ENCODE measurements at places on chromosomes 2 and 18.

GRCh38 chr2:141187075-141187439 is 943.8 kb downstream of the LRP1B start:
- DNase-seq, result no peak

GRCh38 chr2:230575642-230576324 is 136.9 kb upstream of the CAB39 start:
- DNase-seq, result no peak

DNA sequence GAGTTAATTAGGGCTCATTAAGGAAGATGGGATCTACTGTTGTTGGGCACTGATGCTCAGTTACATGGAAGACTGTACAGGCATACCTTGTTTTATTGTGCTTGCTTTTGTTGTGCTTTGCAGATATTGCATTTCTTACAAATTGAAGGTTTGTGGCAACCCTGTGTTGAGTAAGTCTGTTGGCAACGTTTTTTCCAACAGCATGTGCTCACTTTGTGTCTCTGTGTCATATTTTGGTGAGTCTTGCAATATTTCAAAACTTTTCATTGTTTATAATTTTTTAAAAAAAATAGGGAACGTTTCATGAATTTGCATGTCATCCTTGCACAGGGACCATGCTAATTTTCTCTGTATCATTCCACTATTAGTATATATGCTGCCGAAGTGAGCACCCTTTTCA is 15.6 kb downstream of the PHLPP1 start:
- peak; percentile 23 for DNase-seq

GRCh38 chr2:160308476-160308875 is 108.4 kb upstream of the ITGB6 start:
- DNase-seq, result no peak

DNA sequence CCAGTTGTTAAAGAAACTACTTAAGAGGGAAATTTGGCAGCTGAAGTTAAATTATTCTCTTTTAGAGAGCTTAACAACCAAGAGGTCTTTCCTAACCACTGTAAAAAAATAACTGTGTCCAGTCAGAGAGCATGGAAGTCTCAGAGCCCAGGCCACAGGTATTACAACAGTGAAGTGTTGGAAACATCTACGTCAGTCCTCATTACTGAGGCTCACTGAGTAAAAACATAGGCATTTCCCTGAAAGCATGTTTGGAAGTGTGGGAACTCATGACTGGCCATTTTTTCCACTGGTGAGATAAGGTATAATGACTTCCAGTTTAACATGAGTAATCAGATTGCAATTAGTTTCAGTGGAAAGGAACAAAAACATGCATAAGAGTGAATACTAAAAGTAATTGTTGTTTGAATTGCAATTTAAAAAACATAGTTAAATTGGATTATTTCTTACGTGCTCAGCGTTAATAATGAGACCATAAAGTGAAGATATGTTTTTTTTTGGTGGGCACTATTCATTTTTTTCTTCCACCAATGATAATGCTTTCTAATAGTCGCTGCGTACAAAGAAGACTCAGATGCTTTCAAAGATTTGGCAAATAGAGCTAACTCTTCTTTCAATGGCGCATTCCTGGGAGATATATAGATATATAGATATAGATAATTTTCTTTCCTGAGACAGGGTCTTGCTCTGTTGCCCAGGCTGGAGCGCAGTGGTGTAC is 60.8 kb downstream of the EFEMP1 start:
- DNase-seq, result no peak

DNA sequence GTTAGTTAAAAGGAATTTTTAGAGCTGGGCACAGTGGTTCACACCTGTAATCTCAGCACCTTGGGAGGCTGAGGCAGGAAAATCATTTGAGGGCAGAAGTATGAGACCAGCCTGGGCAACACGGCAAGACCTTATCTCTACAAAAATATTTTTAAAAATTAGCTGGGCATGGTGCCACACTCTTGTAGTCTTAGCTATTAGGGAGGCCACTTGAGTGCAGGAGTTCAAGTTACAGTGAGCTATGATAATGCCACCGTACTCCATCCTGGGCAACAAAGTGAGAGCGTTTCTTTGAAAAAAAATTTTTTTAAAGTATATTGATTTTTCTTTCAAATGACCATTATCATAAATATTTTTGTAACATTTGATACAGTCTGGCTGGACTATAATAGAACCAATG is 93.6 kb upstream of the FAM117B start:
- DNase-seq, result no peak

- peak; percentile 52 for DNase-seq
Observed at GRCh38 chr18:2338601-2339000, 232.7 kb downstream of the METTL4 start.

GRCh38 chr2:39416140-39416539 is 20.9 kb downstream of the MAP4K3 start:
- DNase-seq, result no peak

GRCh38 chr18:27954226-27954625 is 222.7 kb downstream of the CDH2 start:
- DNase-seq, result no peak

DNA sequence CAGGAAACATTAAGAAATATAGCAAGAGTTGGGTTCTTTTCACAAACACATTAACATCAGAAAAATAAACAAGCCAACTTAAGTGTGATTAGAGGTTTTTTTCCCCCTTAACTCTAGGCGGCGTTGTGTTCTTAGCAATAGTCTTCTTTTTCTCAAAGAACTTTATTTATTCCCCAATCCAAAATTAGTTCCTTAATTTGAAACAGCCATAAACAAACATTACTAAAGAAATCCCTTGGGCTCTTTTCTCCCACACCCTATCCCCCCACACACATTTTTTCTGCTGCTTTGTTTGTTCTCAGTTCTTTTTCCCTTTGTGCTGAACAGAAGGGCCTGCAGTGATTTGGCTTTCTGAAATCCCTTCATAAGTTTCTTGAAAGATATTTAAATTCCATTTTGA is 13.2 kb upstream of the MYO1B start:
- peak; percentile 6 for DNase-seq

DNA sequence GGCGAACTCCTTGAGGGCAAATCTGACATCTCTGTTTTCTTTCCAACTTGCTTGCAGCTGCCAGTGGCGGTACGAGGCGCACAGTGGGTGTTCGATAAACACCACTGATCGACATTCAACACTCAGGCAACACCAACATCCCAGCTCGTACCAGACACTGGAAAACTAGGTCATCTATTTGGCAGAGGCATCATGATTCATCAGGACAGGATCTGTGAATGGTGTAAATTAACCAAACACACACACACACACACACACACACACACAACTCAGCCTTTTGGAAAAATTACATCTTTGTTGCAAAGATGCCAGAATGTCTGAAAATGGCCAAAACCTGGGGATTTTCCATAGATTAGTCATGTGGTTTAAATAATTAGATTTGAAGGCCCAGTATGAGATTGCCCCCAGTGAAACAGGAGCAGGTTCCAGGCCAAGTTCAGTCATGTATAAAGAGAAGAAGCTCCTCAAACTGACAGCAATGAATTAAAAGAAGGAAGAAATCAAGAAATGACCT is 150.5 kb upstream of the NCKAP5 start:
- DNase-seq, result no peak

GRCh38 chr2:220335591-220335915 is 708.1 kb downstream of the SLC4A3 start:
- DNase-seq, result no peak

DNA sequence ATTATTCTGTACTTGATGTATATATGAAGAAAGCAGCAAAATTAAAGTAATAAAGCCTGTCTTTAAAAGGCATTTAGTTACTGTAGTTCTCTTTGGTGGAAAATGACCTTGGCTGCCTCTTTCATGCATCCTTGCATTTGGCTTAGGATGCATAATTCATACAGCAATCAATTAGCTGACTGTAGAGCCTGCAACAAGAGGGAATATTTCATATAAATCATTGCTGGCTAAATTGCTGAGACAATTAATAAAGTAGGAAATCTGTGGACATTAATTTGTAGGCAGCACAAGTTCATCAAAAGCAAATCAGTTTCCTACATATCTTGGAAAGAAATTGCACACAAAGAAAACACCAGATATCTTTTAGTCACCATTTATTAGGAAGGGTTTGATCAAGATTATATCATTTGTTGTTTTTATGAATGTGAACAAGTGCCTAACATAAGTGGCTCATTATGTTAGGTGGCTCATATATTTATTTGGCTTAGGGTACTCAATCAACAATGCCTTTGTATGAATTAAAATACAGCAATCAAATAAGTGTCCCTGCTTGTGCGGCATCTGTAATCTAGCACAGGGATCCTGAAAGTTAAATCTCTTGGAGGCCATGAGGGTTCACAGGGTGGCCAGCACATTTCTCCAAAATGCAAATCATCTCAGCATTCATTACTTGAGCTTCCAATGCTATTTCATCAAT is 220.4 kb upstream of the SPOPL start:
- no peak for DNase-seq

- DNase-seq, result no peak
Observed at GRCh38 chr2:24115057-24115456, 8.1 kb downstream of the PFN4 start.

- DNase-seq, result no peak
Observed at GRCh38 chr2:67085146-67085545, 312.0 kb upstream of the ETAA1 start.

- DNase-seq, result no peak
Observed at GRCh38 chr2:236916181-236916580, 169.5 kb upstream of the COPS8 start.

- DNase-seq, result no peak
Observed at GRCh38 chr2:60554074-60554645, 706 bp upstream of the BCL11A start.

GRCh38 chr2:201704536-201704935 is 6.1 kb upstream of the MPP4 start:
- DNase-seq, result no peak

DNA sequence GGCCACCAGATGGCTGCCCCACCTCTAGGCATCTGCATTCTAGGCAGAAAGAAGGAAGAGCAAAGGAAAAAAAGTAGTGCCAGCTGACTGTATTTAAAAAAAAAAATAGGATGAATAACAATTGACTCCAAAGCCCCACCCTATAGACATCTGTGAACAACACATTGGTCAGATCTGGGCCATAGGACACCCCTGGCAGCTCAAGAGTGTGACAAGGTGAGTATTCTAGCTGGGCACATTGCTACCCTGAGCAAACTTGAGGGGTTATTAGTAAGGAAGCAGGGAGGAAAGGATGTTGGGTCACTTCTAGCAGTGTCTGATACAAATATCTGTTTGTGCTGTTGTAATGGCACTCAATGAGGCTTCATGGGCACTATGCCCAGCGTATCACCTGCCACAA is 58.6 kb upstream of the NPAS2 start:
- no peak for DNase-seq

- no peak for DNase-seq
Observed at GRCh38 chr2:11715987-11716652, 30.3 kb upstream of the LPIN1 start.

DNA sequence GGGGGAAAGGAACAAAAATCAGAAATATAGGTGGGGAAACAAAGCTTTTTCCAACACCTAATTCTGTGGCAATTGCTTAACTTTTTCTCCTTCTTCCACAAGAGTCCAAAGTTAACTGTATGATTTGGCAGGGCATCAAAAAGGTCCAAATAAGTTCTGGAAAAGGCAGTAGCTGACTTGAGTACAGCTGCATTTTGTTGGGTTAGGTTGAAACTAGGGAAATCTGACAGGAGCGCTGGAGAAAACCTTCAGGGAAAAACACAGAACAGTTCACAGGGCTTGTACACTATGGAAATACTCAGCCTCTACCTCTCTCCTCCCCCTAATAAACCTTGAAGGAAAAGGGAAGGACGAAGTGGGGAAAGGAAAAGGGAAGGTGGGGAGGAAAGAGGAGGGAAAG is 438.6 kb downstream of the ZEB2 start:
- DNase-seq, result no peak

DNA sequence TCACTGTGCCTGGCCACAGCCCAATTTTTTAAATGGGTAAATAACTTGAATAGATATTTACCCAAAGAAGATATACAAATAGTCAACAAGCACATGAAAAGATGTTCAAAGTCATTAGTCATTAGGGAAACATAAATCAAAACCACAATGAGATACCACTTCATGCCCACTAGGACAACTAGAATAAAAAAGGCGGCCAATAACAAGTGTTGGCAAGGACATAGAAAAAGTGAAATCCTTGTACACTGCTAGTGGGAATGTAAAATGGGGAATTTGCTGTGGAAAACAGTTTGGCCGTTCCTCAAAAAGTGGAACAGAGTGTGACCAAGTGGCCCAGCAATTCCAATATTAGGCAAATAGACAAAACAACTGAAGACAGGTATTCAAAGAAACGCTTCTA is 270.1 kb downstream of the TFCP2L1 start:
- no peak for DNase-seq

GRCh38 chr18:43420950-43421349 is 143.7 kb upstream of the SYT4 start:
- DNase-seq, result no peak

DNA sequence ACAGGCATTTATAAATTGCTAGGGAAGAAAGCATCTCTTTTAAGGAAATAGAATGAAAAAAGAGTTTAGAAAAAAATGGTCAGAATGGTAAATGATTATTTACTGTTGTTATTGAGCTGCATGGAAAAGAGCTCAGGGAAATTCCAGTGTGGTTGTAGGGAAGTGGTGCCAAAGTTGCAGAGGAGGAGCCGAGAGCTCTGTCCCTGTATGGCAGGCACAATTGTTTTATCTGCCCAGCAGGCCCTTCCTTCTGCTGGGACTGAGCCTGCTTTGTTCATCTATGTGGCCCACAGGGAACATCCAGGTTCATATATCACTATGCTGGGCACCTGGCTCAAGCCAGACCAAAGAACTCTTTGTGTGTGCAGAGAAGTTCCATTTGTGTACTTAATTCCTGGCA is 80.8 kb upstream of the AGAP1 start:
- DNase-seq, result no peak

- no peak for DNase-seq
Observed at GRCh38 chr2:174756743-174757142, 7.5 kb downstream of the CHRNA1 start.

DNA sequence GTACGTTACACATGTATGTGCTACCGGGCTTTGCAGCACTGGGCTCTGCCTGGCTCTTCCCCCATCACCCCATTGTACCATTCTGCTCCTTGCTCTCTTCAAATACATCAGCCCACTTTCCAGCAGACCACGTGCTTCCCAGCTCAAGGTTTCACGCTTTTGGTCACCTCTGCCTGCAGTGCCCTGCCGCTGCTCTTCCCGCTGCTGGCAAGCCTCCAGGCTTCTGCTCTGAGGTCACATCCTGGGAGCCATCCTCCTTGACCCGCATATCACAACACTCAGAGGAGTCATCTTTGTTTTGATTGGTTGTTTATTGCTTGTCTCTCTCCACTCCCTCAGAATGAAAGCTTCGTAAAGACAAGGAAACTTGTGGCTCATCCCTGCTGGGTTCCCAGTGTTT is 34.1 kb downstream of the KIF5C start:
- no peak for DNase-seq

DNA sequence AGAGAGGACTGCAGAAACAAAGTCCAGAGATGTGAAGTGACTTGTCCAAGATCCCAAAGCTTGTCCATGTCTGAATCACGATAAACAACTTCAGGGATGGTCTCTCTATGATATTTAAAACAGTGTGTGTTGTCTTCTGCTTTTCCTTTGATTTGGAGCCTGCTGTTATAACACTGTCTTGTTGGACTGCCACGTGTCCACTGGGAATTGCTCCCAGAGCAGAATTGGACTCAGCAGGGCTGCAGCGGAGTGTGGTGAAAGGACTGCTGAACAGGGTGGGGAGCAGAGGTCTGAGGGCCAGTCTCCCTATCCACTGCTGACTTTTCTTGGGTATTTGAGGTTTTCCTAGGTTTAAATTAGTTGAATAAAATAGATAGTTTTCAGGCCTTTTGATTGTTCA is 68.3 kb downstream of the IL1R2 start:
- DNase-seq, result no peak
